ENCODE measurements at places on chromosomes 13 and 19.

GRCh38 chr13:47121092-47121763 is 224.4 kb upstream of the HTR2A start:
- no peak for DNase-seq

DNA sequence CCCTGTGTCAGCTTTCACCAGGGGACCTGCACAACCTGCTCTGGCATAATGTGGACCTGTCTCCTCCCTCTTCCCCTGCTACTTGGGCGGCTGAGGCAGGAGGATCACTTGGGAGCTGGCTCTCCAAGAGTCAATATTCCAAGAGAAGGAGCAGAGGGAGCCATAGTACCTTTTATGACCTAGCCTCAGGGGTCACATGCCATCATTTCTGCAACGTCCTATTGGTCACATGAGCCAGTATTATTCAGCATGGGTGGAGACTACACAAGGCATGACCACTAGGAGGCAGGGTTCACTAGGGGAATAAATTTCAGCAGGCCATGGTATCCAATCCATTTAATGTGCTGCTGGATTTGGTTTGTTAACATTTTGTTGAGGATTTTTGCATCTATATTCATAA is 12.0 kb upstream of the SHFL start:
- no peak for DNase-seq

DNA sequence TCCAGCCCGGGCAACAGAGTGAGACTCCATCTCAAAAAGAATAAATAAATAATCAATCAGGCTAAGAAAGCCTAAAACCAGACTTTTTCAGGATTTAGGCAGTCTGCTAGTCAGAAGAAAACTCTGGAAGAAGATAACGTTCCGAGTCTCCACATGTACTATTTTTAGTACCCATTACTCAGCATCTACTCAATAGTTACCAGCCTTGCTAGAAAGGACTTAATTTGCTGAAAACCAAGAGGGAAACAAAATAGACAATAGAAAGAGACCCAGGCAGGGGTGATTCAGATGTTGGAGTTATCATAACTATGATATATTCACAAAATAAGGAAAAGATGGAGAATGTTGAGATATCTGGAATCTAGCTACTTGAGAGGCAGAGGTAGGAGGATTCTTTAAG is 3.6 kb upstream of the LIN7B start:
- DNase-seq, result no peak

DNA sequence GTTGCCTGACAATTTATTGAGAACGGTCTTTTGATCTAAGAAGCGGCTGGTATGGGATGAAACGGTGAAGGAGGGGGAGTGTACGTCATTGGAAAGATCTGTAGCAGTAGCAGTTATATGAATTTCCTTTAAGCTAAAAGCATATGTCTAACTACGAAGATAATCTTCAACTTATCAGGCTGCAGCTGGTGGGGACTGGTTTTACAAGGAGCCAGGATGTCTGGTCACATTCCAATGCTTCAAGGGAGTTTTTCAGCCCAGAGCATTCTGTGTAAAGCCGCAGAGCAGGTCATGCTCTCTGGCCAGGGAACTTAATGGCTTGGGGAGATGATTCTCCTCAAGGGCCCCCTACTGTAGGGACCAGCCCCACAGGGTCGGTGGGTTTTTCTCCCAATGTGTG is 29.2 kb downstream of the CLEC4M start:
- DNase-seq, result no peak

DNA sequence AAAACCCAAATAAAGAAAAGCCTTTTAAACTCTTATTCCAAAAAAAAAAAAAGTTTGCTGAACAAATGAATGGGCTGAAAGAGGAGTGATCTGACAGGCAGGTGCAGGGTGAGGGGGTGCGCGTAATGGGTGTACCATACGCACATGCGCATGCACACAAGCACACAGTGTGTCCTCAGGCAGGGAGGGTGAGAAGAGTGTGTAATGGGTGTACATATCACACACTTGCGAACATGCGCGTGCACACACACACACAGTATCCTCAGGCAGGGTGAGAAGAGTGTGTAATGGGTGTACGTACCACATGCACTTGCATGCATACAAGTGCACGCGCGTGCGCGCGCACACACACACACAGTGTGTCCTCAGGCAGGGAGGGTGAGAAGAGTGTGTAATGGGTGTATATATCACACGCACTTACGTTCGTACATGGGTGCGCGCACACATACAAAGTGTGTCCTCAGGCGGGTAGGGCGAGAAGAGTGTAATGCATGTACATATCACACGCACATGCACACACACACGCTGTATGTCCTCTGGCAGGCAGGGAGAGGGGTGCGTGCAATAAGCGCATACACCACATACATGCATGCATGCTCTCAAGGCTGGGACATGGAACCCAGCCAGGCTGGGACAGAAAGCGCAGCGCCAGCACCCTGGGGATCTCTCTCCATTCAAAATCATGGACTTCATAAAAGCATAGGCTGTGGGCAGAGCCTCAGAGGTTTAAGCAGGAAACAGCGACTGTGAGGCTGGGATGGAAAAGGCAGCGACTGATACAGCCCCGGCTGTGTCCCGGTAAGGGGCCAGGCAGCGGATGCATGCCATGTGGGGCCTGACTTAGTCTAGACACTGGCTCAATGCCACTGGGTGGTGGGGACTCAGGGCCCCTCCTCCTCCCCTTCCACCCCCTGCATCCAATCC is 70.4 kb downstream of the CEBPG start:
- no peak for DNase-seq

DNA sequence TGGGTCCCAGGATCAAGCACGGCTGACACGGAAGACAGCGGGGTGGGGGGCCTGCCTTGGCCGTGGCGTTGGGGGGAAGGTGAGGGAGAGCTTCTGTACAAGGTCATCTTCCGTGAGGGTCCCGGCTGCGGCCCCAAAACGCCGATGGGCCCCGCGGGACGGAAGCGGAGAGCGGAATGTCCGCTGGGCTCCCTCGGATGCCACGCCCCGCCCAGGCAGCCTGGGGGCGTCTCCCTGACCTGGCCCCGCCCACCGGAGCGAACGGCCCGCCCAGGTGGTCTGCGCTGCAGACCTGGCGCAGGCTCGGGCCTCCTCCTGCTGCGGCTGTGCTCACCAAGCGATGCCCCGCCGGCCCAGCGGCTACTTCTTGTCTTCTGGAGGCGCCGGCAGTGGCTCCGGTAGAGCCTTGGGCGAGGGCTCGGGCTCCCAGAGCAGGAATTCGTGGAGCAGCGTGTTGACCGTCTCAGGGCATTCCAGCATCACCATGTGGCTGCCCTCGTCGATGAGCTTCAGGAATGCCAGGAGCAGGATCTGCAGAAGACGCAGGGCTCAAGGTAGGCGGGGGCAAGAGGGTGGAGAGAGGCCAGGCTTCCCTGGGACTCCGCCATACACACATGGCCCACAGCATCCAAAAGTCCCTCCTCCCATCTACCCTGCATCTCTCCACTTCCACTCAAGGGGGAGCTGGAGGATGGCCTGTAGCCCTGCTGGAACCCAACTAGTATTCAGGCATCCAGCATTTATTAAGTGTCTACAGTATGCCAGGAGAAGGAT is 10.7 kb downstream of the ABHD8 start:
- DNase-seq, result peak; percentile 92

DNA sequence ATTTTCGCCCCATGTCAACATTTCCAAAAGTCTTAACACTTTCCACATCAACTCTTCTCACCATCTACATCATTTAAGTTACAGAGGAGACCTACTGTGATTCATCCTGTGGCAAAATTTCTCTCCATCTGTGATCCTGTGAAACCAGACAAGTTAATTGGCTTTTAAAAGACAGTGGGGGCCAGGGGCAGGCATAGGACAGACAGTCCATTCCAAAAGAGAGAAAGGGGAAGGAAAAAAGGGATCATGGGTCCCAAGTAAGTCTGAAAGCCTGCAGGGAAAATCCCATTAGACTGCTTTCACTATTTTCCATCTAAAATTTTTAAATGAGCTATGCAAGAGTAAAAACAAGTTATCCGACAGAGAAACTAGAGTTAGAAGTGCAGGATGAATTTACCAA is 121.0 kb downstream of the MRPL57 start:
- no peak for DNase-seq

GRCh38 chr13:80177327-80177726 is 163.6 kb downstream of the SPRY2 start:
- DNase-seq, result no peak

DNA sequence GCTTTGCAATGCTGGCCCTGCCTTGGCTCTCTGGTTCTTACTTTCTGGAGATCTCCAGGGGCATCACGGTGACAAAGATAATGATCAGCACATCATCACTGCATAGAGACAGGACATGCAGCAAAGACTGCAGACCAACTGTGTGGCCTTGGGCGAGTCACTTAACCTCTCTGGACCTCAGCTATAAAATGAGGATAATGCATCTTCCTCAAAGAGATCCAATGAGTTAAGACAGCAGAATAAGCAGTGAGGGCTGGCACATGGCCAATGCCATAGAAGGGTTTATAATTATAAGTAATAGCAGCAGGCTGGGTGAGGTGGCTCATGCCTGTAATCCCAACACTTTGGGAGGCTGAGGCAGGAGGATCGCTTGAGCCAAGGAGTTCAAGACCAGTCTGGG is 2.4 kb downstream of the MAG start:
- no peak for DNase-seq

DNA sequence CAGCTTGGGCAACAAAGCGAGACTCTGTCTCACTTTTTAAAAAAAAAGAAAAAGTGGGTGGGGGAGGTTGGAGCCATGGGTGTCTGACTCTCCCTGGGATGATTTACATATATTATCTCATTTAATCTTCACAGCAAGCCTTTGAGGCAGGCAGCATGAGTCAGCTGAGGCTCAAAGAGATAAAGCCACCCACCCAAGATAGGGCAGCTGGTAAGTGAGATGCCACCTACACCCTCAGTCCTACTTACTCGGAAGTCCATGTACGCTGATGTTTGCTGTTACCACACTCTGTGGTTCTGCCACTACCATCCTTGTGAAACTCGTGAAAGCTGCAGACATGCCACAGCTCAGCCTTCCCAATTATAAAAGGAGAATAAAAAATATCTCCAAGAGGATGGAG is 142.0 kb upstream of the TSHZ3 start:
- no peak for DNase-seq

DNA sequence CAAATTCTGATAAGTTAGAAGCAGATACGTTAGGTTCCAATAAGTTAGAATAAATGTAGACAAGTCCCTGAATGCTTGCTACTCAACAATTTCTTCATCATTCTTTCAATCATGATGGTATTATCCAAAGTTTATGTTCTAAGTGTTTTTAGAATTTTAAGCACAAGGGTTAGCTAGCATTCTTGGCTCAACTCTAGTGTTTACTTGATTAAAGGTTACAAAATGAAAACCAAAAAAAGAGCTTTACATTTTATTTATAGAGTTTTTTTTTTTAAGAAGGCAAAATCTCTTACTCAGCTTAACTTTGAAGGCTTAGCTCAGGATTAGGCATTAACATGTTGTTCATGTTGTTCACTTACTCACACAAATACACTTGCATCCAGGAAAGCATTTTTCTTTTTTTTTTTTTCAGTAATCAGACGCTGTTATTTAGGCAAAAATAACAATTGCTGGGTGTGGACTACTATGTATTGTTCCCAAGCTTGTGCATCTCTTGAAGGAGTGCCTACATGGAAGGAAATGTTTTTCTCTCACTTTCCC is 420.6 kb downstream of the DCT start:
- DNase-seq, result no peak

DNA sequence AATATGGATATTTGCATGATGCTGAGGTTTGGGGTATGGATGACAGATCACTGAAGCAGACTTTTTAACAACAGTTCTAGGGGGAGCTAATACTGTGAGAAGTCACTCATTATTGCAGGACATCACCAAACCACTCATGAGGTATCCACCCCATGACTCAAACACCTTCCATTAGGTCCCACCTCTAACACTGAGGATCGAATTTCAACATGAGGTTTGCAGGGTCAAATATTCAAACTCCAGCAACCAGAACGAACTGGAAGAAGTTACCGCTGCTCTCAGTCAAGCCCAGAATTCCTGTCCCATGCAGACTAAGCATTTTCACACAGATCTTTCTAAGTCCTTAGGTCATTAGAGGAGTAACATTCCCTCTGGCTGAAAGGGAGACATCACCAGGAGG is 758.9 kb downstream of the UQCRFS1 start:
- no peak for DNase-seq

GRCh38 chr13:95784900-95785290 is 108.0 kb downstream of the DNAJC3 start:
- no peak for DNase-seq

- DNase-seq, result no peak
Observed at GRCh38 chr13:51231456-51231855, 9.3 kb downstream of the FAM124A start.

DNA sequence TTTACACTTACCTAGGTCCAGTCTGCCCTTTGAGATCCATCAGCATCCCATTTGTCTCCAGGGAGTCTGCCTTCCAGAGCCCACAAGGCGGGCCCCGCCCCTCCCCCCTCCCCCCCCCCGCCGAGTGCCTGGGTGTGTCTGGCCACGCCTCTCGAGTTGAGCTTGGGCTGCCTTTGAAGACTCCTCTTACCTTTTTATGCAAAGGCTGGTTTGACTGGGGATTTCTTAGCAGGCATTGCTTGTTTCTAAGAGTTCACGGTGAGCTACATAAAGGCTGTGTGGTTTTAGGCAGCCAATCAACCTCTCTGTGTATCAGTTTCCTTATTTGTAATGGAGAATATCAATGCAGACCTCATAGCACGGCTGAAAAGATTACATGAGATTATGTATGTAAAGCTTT is 11.3 kb downstream of the GPR12 start:
- DNase-seq, result no peak

GRCh38 chr13:51833980-51834379 is 11.0 kb downstream of the TMEM272 start:
- DNase-seq, result no peak

GRCh38 chr19:35736913-35737886 is 5.1 kb downstream of the IGFLR1 start:
- DNase-seq, result peak; percentile 68

- DNase-seq, result no peak
Observed at GRCh38 chr13:30453727-30454126, 12.0 kb downstream of the HMGB1 start.

DNA sequence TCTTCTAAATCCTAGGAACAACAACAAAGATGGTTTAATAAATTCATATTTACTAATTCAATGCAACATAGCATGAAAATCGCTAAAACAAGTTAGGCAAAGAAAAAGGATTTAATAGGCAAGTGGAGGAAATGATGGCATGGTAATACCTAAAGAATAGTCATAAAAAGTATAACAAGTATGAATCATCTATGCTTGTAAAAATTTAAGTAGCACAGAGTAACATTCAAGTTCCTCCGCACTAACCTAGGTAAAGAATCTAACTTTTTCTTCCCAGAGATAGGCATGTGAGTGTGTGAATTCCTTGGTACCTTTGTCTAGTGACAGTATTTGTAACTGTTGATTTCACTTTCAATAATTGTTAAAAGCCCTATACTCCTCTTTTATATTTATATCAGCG is 42.6 kb downstream of the RCBTB2 start:
- DNase-seq, result no peak
